ENCODE measurements at places on chromosomes 7 and 10.

- DNase-seq = no peak
Observed at GRCh38 chr10:30980951-30981616, 50.6 kb downstream of the ZNF438 start.

GRCh38 chr7:107186240-107186639, 17.4 kb downstream of the HBP1 start:
- DNase-seq = no peak

- DNase-seq = no peak
Observed at GRCh38 chr10:130553826-130554225, 417.6 kb downstream of the GLRX3 start.

DNA sequence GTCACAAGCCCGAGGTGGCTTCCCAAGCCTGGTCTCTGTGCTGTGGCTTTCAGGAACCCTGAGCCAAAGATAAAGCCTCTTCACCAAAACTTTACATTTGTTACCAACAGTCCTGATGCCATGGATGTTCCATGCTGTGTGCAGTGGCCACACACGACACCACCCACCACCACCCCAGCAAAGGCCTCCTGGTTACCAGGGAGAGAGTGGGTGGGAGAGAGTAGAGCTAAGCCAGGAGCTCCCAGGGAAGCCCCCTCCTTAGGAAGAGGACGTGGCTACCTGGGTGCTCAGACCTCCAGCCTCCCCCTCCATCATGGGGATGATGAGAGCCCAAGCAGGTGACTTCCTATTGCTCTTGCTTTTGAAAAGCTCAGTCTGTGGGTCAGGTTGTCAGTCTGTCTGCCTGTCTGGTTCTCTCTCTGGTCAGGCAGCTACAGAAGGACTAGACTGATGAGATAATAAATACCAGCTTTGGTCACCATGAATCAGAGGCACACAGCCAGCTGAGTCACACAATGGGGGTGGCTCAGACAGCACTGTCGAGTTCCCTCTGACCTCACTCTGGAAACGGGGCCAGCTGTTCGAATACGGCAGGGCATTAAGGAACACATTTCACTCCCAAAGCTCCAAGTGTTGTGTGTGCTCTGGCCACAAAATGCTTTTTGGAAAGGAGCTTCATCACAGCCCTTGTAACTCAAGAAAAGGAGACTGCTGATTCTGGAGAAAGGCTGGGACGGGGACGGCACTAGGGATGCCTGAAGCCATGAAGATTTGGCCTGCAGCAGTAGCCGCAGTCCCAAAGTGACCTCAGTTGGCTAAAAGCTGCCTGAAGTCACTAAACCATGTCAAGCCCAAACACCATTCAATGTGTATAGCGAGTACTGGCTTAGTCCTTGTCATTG, 166.0 kb downstream of the FANK1 start:
- DNase-seq = no peak

DNA sequence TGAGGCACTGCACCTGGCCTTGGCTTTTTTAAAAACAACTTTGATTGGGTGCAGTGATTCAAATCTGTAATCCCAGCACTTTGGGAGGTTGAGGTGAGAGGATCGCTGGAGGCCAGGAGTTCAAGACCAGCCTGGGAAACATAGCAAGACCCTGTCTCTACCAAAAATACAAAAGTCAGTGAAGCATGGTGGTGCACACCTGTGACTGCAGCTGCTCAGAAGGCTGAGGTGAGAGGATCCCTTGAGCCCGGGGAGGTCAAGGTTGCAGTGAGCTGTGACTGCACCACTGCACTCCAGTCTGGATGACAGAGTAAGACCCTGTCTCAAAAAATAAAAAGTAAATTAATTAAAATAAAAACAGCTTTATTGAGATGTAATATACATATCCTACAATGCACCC, 84.9 kb downstream of the NPTX2 start:
- DNase-seq = no peak

GRCh38 chr10:24449321-24449740, 240.4 kb downstream of the KIAA1217 start:
- no peak for DNase-seq

DNA sequence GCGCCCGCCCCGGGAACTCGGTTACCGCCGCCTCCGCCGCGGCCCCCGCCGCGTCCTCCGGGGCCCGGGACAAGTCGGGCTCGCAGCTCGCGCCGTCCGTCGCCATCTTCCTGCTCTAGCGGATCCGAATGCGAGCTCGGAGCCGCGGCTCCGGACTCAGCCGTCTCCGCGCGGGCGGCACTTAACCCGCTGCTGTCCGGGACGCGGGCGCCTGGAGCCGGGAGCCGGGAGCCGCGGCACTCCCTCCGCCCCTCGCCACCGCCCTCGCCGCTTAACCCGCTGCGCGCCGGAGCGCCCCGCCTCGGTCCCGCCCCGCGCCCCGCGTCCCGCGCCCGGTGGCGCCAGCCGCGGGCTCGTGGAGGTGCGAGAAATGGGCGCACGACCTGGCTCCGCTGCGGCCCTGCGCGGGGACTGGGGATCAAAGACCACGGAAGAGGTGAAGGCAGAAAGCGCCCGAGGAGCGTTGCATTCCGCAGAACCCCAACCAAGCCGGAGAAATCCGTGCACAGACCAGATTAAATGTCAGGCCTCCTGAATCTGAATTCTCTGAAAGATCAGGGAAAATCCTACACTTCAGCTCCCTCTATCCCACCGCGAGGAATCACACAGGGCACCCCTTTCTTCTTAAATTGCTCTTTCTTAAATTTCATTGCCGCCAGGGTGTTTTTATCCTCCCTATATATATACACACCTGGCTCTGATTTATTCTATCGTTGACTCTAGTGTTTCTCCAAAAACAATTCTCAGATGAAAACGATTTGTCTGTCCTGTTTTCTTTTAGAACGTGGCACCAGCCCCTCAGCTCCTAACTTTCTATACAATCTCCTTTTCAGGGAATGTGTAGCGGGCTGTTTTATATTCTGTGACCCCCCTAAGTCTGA, at the start of gene CTTNBP2:
Gene CTTNBP2 (minus strand): TSS at position 132 of the 881 bp plus-strand sequence. CDS start 26 bp downstream, at position 106.
- no peak for DNase-seq

DNA sequence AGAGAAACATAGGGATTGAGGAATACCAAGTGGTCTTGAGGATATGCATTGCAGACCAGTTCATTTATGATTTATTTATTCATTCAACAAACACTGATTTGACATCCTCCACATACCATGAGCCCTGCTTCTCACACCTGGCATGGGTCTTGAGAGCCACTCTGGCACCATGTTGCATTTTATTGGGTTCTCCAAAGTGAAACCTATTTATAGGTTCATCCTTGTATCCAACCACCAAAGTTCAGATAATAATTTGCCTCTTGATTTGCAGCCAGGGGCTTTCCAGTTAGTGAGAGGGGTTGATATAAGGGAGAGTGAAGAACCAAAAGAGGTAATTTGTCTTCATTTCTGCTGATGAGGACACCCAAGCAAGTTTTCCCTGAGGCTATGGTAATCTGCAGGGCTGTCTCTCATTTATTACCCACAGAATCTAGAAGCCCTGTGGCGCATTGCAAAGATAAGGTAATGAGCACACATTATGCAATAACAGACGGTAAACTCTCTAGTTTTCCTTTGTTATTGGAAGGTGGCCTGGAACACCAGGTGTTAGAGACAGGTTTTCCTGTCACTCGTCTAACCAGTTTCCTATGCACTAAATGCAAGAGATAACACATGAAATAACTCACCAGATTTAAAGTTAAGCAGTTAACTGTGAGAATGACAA, 28.8 kb upstream of the ICA1 start:
- DNase-seq = no peak

- no peak for DNase-seq
Observed at GRCh38 chr7:117132321-117133120, 179.2 kb downstream of the ST7 start.

GRCh38 chr7:136869991-136870865, 1.8 kb downstream of the CHRM2 start:
- DNase-seq = no peak

- DNase-seq = peak; percentile 65
Observed at GRCh38 chr10:23314835-23315239, 29.8 kb downstream of the C10orf67 start.

DNA sequence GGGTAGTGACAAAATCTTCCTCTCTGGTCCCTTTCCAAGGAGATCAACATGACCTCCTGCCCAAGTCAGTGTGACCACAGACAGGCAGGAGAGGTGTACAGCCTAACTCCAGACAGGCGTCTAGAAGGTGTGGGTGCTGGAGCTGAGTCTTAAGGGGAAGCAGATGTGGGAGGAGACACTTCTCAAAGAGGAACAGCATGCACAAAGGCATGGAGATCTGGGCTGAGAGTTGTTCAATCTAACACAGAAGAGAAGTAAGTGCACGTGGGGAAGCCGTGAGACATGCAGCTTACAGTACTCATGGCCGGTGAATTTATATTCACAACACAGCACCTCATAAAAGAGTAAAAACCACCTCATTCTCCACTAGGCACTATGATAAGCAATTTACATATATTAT, 23.8 kb upstream of the GSDME start:
- no peak for DNase-seq

GRCh38 chr10:100661520-100661919, 83.9 kb upstream of the PAX2 start:
- DNase-seq = no peak

DNA sequence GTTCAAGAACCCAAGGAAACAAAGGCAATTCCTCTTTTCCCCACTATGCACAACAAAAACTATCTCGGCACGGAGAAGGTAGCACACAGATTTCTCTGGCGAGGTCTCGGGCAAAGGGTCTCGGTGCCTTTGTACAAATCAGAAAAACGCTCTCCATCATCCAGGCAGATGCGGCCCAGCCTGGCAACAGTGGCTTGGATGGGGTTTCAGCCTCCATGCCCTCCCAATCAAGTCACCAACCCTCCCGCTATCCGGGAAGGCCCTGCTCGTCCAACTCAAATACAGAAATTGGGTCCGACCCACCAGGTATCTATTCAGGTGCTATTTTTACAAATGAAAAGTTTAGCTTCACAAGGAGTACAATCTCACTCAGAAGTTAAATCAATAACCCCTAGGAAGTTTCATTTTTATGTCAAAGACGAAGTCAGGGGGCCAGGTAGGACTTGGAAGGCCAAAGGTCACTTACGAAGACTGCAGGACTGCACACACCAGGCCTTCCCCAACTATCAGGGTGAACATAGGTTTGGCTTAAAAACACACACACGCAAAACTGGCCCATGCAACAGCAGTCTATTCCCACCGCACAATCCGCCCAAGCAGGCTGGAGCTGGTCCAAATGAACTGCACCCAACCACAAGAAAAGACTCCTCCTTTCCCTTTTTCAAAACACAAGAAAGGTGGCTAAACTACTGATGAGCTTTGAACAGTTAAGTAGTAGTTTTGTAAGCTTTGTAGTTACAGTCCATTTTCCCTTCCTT, 43.0 kb downstream of the GNA12 start:
- peak; percentile 80 for DNase-seq

DNA sequence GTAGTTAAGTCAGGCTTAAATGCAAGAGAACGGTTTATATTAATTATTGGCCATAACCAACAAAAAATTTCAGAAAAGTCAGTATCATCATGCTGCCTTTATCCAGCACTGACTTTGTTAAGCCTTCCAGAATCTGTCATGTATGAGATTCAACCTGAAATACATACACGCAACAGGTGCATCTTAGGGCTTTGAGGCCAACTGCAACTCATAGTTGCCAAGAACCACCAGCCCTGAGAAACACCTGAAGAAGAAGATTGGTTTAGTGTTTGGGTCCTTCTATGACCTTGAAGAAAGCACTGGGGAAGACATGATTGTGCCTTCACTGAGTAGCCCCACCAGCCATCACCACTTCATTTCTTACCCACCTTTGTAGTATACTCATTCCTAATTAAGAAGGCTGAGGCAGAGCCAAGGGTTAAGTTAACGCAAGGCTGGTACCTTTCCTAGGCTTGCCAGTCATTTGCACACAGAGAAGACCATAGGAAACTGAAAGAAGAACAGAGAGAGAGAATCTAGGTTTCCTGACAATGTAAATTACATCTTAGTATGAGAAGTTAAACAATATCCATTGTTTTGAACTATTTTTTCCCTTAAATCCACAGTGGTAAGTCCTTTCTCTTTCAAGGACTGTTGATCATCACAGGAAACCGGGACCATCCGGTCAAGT, 200.1 kb upstream of the PRKCQ start:
- DNase-seq = no peak

DNA sequence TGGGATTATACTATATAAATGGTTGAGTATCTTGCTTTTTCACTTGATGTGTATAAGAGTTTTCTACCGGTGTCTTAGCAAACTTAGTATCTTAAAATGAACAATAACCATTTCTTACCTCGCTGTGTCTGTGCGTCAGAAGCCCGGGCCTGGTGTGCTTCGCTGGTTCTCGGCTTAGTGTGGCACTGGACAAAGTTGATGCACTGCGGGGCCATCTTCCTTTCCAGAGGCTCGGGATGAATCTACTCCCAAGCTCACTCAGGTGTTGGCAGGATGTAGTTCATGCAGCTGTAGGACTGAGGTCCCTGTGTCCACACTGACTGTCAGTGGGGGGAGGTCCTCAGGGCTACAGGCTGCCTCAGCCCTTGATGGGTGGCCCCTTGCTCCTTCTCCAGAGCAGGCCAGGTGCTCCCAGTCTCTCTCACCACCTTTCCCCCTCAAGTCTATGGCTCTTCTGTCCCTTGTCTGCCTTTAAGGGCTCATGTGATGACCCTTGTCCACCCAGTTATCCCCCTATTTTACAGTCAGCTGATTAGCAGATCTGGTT, 227.8 kb downstream of the GLRX3 start:
- no peak for DNase-seq

GRCh38 chr10:132891368-132891767, 51.0 kb downstream of the CFAP46 start:
- DNase-seq = no peak

DNA sequence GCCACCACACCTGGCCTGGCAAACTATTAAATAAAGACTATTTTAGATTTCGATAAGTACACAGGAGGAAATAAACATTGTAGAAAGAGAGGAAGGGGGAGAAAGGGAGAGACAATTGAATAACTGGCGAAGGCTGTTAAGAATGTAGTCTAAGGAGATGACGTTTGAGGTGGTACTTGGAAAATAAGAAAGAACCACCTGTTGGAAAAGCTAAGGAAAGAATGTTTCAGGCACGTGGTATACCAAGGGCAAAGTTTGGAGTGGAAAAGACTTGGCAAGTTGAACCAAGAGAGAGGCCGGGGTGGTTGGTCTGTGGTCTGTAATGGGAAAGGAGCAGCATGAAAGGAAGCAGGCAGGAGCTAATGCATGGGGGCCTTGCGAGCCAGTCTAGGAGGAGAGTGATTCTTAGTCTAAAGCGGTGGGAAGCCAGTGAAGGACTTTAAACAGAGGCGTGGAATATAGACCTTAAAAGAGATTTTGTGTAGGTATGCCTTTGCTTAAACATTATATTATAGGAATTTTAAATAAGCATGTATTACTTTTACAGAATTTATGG, 9.4 kb downstream of the ING3 start:
- DNase-seq = no peak

Measured in hematopoietic multipotent progenitor cell treated with erythropoietin and hydrocortisone succinate and interleukin-3 and kit ligand, for 15 days (in vitro differentiated cells).